ENCODE measurements at places on chromosomes 5 and 9.
A peak's percentile ranks its signal among the peaks of the same experiment; 100 is the strongest.

- DNase-seq = no peak
Measured at GRCh38 chr9:120910643-120911042, 16.0 kb downstream of the TRAF1 start.

- DNase-seq = no peak
Measured at GRCh38 chr9:116800074-116800473, 113.0 kb downstream of the TRIM32 start.

- DNase-seq = peak; percentile 90
Measured at GRCh38 chr5:157729858-157730257, 1.4 kb upstream of the THG1L start.

- DNase-seq = no peak
Measured at GRCh38 chr9:21684831-21685362, 117.5 kb upstream of the MTAP start.

DNA sequence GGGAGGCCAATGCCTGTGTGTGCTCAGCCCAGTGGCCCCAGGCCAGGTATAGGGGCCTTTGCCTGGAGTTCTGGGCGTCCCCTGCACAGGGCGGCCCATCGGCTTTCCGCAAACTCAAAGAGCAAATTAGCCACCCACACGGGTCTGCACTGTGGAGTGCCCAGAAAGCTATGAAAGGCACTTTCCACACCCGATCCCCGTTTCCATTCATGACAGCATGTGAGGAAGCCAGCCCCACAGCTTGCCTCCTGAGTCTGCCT is 5.2 kb downstream of the DBH start:
- no peak for DNase-seq

- DNase-seq = no peak
Measured at GRCh38 chr5:155023320-155023719, 9.8 kb downstream of the KIF4B start.

- no peak for DNase-seq
Measured at GRCh38 chr5:87127426-87127825, 140.3 kb upstream of the RASA1 start.

GRCh38 chr9:95938724-95939123 is 63.2 kb downstream of the ERCC6L2 start:
- DNase-seq = peak; percentile 9

DNA sequence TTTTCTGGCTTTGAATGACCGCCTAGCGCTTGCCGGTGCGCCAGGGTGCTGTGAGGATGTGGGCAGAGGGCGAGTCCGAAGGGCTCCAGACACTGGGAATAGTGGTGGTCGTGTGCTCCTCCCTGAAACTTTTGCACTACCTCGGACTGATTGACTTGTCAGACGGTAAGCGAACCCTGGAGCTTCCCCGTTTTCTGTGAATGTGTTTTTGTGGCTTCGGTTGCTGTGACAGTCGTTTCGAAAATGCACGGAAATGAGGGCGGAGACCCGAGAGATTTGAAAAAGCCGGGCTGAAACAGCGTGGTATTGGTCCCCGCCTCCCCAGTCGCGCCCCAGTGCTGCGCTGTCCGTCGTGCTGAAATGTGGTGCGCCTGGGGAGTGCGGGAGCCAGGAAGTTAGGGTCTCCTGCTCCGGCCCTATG is 102.5 kb upstream of the GABRP start:
- DNase-seq = no peak

DNA sequence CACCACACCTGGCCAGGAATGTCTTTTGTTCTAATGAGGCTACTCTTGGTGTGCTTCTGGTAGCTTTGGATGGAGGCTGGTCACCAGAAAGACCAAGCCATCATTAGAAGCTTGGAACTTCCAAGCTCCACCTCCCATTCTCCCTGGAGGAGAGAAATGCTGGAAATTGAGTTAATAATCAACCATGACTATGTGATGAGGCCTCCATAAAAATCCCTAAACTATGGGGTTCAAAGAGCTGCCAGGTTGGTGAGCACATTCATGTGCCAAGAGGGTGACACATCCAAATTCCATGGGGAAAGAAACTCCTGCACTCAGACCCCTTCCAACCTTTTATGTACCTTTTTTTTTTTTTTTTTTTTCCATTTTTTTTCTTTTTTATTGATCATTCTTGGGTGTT is 105.5 kb upstream of the SPATA31C2 start:
- no peak for DNase-seq

GRCh38 chr5:1471997-1472963 is 27.0 kb upstream of the SLC6A3 start:
- DNase-seq = no peak

GRCh38 chr5:32964261-32964660 is 253.1 kb downstream of the NPR3 start:
- DNase-seq = no peak

DNA sequence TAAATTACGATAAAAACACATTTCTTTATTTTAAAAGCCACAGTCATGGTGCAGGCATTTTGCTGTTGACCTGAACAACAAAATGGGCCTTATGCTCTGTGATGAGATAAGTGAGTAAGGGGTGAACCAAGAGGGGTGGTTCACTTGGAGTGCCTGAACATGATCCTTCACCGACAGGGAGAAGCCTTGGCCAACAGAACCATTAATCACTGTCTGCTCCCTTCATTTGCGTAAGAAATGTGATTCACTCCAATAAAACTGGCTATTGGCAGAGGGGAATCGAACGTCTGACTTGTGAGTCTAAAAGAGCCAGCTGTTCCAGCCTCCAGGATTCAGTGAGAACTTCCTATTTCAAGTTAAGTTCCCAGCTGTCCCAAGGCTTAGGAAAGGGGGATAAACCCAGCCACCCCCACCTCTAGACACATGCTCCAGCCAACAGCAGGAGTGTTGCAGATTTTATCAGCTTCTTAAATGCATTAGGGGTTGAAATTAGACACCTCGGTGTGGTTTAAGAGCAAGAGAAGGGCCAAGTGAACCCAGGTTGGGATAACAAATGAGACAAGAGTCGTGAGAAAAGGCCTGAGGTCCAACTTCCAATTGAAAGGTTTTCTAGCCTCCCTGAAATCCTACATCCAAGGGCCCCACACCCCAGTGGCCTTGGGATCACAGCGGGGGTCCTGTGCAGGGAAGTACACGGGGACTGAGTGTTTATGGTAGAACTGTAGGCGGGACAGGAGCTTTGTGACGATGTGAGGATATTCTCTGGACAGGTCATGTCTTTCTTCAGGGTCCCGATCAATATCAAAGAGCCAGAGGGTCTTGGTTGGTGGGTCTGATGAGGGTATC is 131.4 kb upstream of the LHFPL2 start:
- no peak for DNase-seq

DNA sequence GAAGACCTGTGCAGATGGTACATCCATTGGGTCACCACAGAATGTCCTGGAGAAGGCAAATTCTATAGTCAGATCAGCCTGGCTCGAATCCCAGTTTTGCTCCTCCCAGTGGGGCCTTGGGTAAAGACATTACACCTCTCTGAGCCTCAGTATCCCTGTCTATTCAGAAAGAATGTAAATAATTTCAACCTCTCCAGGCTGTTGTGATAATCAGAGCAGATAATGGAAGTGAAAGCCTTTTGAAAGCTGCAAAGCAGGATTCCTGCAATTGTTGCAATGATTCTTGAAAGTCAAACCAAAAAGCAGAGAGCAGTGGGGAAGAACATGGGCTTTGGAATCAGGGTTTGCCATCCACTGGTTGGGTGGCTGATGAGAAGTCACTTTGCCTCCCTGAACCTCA is 63.2 kb downstream of the LHX2 start:
- DNase-seq = no peak

GRCh38 chr5:18526792-18527405 is 892.6 kb downstream of the TAF11L14 start:
- DNase-seq = no peak

DNA sequence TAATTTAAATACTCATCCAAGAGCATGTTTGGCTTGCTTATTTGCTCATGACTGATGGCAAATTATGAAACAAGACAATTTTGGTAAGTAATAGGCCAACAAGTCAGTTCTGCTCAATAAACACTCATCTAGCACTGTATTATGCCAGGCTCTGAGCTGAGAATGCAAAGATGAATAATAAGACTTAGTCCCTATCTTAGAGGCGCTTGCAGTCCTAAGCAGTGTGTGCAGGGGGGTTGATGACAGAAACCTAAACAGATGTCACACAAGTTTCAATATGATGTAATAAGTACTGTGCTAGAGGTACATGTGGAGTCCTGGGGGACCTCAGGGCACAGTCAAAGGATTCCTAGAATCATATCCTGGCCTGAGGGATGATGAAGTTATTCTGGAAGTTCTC is 287.6 kb upstream of the ADRA1B start:
- no peak for DNase-seq

GRCh38 chr5:174396541-174396940 is 327.8 kb upstream of the MSX2 start:
- DNase-seq = no peak

DNA sequence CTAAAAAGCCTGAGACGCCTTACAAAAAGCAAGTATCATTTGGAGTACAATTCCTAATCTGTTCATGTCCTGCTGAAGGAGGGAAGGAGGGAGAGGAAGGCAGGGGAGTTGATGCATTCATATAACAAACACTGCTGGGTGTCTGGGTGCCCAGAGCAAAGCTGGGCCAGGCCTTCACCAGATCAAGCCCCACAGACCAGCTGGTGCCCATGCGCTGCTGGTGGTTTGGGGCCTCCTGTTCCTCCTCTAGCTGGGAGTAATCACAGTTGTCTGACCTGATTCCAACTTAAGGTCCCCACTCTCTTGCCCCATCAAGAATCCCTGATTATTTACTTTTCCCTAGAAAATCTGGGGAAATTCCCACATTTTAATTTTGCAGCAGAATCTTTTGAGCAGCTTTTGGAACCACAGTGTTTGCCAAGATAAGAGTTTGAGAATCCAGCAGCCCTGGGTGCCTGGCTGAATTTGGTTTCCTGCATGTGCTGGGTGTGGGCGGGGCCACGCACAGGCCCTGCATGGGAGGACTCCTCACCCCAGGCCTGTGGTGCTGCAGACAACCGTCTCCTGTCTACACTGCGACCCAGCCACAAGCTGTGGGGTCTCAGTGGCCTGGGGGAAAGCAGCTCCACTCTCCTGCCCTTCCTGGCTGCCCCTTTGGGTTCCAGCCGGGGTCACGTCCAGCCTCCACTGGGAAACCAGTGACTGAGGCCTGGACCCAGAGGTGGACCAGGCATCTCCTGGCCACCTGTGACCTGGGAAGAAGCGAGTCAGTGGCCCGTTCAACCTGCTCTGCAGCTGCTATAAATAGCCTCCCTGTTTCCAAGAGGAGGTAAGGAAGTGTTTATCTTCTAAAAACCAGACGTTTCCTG is 47.5 kb downstream of the NEURL1B start:
- DNase-seq = peak; percentile 19

DNA sequence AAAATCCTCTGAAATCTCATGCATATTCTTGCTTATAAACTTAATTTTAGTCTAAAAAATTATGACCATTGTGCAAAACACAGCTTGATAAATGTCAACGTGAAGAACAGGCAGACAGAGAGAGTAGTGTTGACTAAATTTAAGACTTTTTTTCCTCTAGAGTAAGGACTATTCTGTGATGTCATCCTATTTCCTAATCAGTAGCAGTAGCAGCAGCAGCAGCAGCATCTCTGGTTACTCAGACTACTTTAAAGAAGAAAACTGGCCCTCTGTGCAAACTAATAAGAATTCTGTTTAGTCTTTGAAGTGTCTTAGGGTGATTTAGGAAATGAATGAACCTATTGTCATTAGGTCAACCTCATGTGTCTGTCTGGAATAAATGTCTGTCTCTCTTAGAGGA is 403.0 kb downstream of the HINT1 start:
- DNase-seq = no peak

GRCh38 chr5:1502046-1502736 is 21.6 kb downstream of the LPCAT1 start:
- peak; percentile 26 for DNase-seq

GRCh38 chr9:73775757-73776156 is 624.1 kb downstream of the ANXA1 start:
- no peak for DNase-seq

DNA sequence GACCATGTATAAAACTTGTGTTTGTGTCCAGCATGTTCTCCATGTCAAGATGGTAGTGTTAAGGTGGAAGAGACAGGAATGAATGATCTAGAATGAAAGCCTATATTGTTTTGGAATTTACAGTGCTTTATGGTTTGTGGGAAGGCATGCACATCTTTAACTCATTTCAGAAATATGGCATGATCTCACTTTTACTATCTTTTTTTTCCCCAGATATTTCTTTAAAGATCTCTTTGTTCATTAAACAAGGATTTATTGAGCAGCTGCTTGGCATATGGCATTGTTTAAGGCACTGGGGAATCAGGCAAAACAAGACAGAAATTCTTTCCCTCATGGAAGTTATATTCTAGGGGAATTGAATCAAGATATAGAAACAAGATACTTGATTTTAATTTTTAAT is 51.7 kb downstream of the SLC12A2 start:
- no peak for DNase-seq

- DNase-seq = no peak
Measured at GRCh38 chr9:21852754-21853153, 50.3 kb downstream of the MTAP start.

DNA sequence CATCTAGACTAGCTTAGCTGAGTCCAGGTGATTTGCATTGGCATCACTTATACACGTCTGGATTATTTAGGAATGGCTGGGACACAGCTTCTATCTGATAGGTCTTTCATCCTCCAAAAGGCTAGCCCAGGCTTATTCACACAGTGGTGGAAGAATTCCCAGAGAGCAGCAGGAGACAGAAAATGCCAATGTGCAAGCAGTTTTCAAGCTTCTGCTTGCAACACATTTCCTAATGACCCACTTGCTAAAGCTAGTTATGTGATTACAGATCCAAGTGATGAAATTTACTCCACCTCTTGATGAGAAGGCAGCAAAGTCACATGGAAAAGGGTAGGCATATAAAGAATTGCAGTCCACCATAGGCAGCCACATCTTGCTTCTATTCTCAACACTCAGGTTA is 44.2 kb upstream of the MAST4 start:
- no peak for DNase-seq

GRCh38 chr9:117091529-117091928 is 323.3 kb downstream of the ASTN2 start:
- no peak for DNase-seq

- no peak for DNase-seq
Measured at GRCh38 chr5:180775624-180776023, 27.0 kb downstream of the MGAT1 start.

GRCh38 chr5:154722936-154723335 is 32.2 kb upstream of the LARP1 start:
- no peak for DNase-seq

DNA sequence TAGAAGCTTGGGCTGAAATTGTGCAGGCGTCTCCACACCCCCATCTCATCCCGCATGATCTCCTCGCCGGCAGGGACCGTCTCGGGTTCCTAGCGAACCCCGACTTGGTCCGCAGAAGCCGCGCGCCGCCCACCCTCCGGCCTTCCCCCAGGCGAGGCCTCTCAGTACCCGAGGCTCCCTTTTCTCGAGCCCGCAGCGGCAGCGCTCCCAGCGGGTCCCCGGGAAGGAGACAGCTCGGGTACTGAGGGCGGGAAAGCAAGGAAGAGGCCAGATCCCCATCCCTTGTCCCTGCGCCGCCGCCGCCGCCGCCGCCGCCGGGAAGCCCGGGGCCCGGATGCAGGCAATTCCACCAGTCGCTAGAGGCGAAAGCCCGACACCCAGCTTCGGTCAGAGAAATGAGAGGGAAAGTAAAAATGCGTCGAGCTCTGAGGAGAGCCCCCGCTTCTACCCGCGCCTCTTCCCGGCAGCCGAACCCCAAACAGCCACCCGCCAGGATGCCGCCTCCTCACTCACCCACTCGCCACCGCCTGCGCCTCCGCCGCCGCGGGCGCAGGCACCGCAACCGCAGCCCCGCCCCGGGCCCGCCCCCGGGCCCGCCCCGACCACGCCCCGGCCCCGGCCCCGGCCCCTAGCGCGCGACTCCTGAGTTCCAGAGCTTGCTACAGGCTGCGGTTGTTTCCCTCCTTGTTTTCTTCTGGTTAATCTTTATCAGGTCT is at the start of gene C9orf72:
C9orf72 (minus strand) TSS at position 564 of the 716 bp plus-strand sequence. CDS start 6,361 bp downstream, outside the sequence.
- DNase-seq = peak; percentile 80
